ENCODE measurements at places on chromosomes 7 and 10.

- DNase-seq, result no peak
Observed at GRCh38 chr7:65809259-65809981, 63.5 kb upstream of the VKORC1L1 start.

DNA sequence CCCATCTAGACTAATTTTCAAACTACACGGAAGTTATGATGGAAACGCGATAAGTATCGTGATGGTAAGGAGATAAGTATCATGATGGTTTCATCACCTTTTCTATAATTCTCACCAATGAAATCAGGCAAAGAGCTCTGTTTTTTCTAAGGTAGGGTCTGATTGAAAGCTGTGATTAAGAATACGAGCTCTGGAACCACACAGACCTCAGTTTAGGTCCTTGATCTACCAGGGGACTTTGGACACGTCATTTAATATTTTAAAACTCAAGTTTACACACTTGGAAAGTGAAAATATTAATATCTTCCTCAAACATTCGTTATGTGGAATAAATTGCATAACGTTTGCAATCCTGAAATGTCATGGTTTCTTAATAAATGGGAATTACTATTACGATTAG lies 538.2 kb upstream of the CELF2 start:
- DNase-seq, result no peak

- DNase-seq, result no peak
Observed at GRCh38 chr7:90592033-90592432, 4.1 kb upstream of the CDK14 start.

DNA sequence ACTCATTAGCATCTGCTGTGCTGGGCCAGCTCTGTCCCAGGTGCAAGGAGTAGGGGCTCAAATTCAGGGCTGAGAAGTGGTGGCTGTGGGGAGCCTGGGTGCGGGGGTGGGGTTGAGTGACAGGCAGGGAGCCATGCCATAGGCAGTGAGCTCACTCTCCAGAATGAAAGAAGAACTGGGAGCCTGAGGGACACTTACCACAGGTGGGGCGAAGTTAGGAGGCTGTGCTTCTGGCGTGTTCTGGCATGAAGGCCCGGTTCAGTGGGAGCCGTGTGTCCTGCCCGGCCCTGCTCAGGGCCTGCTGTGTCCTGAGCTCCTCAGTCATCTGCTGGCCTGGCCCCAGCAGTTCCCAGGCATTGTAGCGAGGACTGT lies 62.5 kb downstream of the MKI67 start:
- no peak for DNase-seq

DNA sequence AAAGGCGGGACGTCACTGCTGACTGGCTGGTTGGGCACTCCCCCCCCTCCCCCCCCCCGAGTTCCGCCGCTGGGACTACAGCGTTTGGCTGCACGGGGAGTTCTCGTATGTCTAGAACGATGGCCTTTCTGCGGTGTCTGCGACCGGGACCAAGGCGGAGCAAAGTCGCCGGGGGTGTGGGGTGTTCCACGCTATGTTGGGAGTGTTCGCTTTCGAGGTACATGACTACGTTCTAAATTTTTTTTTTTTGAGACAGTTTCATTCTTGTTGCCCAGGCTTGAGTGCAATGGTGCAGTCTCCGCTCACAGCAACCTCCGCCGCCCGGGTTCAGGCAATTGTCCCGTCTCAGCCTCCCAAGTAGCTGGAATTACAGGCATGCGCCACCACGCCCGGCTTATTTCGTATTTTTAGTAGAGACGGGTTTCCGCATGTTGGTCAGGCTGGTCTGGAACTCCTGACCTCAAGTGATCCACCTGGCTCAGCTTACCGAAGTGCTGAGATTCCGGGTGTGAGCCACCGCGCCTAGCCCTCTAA lies 573 bp upstream of the IDI1 start:
- no peak for DNase-seq

DNA sequence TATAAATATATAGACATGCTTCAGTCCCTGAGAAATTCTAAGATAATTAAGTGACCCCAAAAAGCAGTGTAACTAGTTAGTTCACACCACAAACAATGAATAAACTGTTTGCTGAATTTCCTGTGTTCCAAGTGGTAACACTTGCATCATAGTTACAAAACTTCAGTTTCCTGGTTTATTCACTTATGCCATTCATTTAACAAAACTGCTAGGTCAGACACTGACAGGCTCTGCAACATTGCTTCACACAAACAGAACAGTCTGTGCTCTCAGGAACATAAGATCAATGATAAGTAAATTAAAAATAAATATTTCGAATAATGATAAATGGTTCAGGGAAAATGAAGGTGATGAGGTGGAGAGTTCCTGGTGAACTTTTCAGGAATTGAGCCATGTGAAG lies 133.3 kb upstream of the NAMPT start:
- no peak for DNase-seq

DNA sequence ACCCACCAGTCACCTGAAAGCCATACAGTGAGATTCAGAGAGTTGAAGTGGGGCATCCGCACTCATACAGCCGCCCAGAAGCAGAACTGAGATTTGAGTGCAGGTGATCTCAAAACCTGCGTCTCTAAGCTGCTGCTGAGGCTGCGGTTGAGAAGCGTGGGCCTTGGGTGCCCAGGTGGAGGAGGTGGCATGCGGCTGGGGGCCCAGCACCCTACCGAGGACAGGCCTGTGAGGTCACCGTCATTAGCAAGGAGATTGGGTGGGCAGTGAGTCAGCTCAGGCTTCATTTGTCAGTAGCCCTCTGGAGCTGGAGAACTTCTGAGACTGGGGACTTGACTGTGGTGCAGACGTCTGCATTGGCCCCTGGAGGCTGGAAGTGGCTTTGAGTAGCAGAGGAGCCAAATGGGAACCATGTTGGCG lies 29.8 kb downstream of the ZMIZ1 start:
- DNase-seq, result peak; percentile 41

- DNase-seq, result no peak
Observed at GRCh38 chr10:74587109-74587854, 239.1 kb upstream of the KAT6B start.

DNA sequence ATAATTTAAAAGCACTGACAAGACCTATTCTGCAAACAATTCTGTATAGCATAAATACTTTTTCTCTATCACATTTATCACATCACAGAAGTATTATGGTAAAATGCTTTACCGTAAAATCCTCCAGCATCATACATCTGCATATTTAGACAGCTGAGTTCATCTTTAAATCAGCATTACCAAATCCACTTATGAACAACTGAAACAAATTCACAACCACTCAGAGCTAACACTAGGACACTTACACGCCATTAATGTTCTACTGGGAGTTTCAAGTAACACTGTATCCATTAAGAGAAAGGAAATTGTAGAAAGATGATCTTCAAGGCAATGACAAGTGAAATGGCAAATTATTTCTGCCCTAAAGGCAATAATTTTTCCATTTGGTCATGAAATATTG lies 105.7 kb upstream of the DKK1 start:
- DNase-seq, result no peak

DNA sequence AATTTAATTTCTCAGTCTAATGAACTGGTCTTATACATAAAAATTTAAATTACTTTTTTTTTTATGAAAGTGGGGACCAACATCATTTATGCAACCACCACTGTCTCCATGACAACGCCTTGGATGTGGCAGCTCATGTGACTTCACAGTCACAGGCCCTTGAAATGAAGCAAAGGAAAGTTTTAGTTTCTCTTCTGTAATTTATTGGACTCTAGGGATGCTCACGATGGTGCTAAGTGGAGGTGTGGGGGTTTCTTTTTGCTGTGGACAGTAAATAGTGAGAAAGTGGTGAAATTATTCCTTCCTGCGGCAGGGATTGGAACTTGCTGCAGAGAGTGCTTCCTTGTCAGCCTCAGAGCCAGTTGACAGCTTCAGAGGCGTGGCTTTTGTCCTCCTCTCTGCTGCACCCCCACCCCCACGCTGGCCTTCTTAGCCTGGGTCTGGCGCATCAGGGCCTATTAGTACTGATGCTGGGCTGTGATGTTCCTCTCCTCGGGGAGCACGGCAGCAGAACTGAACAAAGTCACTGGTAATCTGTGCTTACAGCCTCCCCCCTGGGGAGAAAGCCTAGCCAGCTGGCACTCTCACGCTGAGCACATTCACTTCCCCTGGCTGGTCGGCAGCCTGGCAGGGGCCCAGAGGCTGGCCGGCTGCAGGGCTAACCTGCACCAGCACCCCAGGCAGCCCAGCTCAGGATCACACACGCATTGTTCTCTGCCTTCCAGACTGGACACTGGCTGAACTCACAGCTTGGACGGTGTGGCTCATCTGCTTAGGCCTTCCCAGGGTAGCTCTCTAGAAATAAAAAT lies 517.5 kb upstream of the GALNT17 start:
- DNase-seq, result peak; percentile 72

GRCh38 chr7:77538281-77539212 lies 1.5 kb downstream of the PTPN12 start:
- DNase-seq, result peak; percentile 79

GRCh38 chr10:77513781-77514331 lies 123.8 kb downstream of the KCNMA1 start:
- peak; percentile 81 for DNase-seq

DNA sequence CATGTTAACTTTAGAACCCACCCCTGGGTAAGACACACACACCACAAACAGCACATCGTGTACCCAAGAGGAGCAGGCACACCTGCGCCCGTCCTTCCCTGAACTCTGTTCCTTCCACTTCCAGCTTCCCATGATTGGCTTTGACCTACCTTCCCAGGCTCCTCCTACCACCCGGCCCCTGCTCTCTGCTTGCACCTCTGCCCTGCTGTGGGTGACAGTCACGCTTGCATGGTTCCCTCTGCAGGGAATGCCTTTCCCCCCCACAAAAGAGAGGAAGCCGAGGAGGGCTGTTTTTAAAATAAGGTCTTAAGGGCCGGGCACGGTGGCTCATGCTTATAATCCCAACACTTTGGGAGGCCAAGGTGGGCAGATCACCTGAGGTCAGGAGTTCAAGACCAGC lies 16.4 kb downstream of the SFXN4 start:
- no peak for DNase-seq

DNA sequence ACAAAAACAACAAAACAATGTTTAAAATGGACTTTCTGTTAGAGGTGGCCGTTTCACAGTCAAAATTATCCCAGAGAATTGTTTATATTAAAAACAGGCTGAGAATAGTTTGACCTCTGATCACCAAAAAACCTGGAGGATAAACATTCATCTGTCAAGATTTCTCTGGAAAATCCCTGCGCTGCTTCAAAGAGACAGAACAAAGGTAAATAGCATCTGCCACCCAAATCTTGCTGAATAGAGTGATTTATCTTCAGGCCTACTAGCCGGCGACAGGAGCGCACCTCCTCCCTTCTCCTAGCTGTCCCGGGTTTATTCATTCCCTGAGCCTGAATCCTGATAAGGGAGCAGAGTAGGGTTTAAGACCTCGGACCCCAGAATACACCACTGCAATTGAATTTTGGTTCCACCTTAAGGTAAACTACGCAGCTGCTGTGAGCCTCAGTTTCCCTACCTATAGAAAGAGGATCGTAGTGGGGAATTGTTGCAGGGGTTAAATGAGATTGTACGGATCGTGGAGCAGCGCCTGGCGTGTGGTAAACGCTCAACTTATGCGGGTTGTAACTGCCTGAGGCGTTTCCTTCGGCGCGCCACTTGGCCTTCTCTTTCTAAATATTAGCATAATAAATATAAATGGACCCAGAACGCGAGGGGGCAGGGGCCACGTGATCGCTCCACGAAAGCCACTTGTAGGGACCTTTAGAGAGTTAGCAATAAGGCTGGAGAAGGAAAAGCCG lies 498 bp upstream of the ST7 start:
- DNase-seq, result peak; percentile 72

DNA sequence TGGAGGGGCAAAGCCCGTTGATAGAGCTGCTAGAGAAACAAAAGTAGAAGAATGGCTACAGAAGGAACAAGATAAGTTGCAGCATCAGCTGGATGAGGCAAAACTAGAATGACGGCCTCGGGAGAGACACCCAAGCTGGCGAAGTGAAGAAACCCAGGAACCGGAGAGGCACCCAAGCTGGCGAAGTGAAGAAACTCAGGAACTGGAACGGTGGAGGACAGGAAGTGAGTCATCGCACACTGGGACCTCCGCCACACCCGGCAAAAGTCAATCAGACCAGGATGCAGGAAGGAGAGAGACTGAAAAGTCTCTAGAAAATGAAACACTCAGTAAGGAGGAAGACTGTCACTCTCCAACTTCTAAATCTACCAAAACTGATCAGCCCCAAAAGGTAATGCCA lies 133.0 kb upstream of the NEBL start:
- DNase-seq, result no peak

GRCh38 chr10:6296828-6297251 lies 94.1 kb downstream of the PFKFB3 start:
- no peak for DNase-seq

- DNase-seq, result no peak
Observed at GRCh38 chr7:77316219-77316978, 99.8 kb downstream of the GSAP start.

- DNase-seq, result no peak
Observed at GRCh38 chr10:35466170-35466569, 129.9 kb downstream of the CCNY start.

GRCh38 chr7:28784171-28784902 lies 173.8 kb downstream of the TRIL start:
- DNase-seq, result no peak

DNA sequence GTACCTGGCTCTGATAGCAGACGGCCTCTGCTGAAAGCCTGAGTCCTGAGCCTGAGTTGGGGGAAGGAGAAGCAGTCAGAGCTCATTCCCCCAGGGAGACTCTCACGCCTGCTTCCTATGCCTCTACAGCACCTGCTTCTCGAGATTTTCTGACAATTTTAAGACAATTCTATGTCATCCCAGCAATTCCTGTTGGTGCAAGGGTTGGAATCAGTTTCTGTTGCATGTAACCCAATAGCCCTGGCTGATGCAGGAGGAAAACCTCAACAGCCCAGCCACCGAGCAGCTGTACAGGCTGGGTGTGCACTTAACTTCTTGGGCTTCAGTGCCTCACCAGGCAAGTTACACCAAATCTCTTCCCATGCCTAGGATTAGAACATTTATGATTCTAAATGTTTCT lies 134.7 kb downstream of the GLI3 start:
- DNase-seq, result no peak

GRCh38 chr7:18508443-18509427 lies 13.2 kb downstream of the HDAC9 start:
- no peak for DNase-seq

DNA sequence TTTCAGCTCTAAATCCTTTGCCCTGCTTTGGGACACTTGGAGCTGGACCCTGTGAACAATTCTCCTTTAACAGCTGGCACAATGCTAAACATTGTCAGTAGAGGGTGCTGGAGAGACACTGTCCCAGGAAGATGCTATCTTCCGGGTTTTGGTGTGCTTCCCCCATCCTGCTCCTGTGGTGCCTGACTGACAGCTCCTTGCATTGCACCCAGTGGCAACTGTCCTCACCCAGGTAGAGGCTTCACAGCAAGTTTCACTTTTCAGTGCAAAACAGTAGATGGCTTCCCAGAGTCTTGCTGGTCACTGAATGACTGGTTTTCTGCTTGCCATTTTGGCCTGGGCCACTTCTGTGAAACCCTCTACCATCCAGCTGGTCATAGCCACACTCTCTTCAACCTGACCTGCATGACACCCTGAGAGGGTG lies 77.3 kb downstream of the CDC14C start:
- DNase-seq, result no peak

GRCh38 chr10:101227429-101228152 lies 1.7 kb downstream of the LBX1 start:
- no peak for DNase-seq
